ENCODE measurements at places on chromosomes 7 and 10.

- DNase-seq = no peak
These were observed 27.1 kb downstream of the SLF2 start for GRCh38 chr10:100939763-100940344.

- DNase-seq = no peak
These were observed 257.8 kb upstream of the DKK1 start for GRCh38 chr10:52056291-52056690.

DNA sequence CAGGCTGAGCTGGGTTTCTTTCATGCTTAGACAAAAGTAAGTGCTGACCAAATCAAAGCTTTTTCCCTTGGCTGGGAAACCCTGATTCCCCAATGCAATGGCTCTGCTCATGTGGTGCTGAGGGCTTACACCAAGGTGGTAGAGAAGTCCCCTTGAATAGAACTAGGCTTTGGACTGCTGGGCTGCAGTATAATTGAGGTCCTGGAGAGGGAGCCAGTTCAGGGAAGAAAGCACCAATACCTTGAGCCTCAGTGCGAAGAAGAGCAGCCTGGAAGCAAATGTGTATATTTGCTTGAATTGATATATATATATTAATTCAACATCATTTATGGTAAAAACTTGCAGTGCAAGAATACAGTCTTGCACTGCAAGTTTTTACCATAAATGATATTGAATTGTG, 391.1 kb downstream of the RPS24 start:
- DNase-seq = no peak

GRCh38 chr7:48173756-48174382, 2.6 kb downstream of the ABCA13 start:
- DNase-seq = no peak

- DNase-seq = no peak
These were observed 665.4 kb downstream of the AUTS2 start for GRCh38 chr7:70263471-70264255.

- no peak for DNase-seq
These were observed 347.8 kb downstream of the ETV1 start for GRCh38 chr7:13641714-13642113.

DNA sequence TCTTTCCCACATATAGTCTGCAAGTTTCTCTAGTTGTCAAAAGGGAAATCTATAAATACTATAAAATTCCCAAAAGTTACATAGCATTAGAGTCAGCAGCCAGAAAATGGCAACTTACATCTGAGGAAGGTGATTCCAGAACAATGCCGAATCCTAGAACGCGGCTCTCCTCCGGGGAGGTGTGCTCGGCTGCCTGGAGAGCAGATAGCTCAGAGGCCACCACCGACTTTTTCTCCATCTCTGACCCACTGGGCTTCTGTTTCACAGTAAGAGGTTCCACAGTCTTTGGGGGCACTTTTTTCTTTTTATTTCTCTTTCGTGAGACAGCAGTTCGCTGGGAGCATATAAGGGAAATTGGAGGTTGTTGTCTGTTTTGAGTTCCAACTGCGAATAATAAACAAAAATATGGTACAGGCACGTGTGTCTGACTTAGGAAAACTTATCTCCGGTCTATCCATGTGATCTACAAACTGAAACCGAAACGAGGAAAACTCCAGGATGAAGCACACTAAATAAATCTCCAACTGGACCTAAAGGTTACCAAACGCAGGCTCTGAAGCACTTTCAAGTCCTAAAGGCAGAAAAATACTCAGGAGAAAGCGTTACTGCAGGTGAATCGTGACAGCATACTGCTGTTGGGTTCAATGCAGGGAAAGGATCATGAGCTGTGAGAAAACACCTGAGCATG, 36.2 kb downstream of the BEND7 start:
- DNase-seq = no peak

DNA sequence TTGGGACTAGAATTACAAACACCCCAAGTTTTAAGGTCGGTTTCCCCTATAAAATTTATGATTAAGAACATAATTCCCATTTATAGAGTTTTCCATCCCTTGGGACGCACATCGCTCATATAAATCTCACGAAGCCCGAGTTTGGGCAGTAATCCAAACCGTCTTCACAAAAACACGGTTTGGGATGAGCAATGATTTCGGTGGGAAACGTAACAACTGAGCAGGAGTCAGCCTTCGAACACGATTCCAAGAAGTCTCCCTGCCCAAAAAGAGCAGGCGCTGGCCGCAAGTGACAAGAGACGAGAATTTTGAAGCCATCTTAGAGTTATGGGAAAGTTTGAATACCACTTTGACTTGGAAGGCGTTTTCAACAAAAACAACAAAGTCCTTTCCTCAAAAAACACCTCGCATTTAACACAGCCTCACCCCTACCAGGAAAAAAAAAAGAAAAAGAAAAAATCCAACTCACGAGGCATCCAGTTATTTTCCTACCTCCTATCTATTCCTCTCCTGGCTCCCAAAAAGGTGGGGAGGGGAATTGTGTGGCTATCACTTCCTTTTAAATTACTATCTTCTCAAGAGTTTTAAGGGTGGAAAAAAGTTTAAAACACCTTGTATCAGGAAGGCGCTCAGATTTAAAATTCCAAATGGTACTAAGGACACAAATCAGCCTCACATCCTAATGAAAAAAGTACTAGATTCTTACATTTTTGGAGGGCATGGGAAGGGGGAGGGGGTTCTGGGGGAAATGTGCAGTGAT, 1.6 kb downstream of the SEPHS1 start:
- DNase-seq = no peak

DNA sequence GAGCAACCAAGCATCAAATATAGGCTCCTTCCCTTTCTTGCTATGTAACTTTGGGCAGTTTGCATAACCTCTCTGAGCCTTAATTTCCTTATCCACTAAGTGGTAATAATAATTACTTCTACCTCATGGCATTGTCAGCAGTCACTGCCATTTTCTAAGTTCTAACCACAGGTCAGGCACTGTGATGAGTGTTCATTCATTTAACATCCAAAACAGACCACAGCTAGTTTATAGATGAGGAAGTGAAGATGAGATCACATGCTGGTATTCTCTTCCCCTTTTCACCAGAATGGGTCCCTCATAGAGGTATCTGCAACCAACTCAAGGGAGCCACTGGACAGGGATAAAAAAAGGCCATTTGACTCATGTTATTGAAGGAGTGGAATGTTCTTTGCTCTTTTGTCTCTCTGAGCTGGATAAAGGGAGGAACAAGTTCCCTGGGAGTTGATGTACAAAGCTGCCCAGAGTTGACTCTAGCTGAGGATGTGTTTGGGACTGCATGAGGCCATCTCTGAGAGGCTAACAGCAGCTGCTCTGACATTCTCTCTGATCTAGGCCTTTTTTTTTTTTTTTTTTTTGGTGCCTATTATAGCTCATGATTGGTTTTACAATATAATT, 65.0 kb downstream of the DNAJC12 start:
- no peak for DNase-seq

DNA sequence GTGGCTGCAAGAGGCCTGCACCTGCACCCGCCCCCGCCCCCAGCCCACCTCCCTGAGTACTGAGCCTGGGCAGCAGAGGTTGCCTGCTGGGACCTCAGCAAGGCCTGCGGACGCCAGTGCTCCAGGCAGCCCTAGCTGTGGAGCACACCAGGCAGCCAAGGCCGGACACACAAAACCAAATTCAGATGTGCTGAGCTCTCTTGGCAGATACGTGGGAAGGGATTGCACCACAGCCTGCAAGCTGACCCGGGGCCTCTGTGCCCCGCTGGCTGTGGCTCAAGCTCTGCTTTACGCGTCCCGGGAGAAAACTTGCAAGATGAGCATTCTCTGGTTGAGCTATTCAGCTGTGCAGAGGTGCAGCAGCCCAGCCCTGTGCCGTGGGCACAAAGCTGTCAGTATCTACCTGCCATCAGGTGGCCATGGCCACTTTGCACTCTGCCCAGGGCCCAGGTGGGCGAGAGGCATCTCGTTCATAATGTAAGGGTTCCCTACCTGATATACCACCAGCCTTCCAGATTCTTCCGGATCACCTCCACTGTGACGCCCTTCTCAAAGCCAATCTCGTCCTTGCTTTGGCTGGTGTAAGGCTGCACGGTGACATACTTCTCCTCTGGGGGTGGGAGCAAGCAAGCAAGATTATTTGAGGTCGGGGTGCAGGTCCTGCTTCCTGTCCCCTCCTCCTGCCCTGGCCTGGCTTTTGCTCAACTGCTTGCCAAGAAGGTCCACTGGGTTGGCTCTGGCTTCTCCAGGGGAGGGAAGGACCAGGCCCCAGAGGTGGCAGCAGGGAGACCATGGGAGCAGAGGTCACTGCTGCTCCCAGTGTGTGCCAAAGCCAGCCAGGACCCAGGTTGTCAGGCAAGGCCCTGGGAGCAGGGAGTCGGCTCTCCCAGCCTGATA, 123.4 kb downstream of the NEURL1 start:
- no peak for DNase-seq

GRCh38 chr7:5425507-5426225, 2.0 kb upstream of the TNRC18 start:
- no peak for DNase-seq

DNA sequence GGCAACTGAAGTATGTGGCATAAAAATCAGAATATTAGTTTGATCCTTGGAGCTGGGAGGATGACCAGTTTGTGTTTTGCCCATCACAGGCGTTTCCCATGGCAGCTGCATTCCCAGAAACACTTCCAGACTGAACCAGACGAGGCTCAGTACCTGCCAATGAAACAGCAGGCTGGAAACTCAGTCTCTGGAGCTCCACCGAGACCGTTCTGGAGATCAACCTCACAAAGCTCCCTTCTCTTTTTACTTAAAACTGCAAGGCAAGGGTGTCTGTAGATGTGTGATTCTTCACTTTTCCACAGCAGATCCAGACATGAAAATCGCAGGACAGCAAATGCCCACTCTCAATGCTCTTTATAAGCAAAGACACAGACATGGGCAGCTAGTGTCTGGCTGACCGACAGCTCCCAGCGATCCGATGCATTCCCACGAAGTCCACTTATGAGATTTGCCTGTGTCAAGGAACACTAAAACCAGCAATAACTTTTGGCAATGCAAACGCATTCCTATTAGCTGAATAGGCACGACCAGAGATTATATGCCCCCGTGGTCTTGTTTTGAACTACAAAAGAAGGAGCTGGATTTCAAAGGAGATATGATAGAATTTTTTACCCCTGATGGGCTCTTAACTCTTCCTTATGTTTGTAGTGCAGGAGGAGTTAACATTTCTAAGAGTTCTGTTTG, 72.6 kb downstream of the ADAM12 start:
- no peak for DNase-seq

DNA sequence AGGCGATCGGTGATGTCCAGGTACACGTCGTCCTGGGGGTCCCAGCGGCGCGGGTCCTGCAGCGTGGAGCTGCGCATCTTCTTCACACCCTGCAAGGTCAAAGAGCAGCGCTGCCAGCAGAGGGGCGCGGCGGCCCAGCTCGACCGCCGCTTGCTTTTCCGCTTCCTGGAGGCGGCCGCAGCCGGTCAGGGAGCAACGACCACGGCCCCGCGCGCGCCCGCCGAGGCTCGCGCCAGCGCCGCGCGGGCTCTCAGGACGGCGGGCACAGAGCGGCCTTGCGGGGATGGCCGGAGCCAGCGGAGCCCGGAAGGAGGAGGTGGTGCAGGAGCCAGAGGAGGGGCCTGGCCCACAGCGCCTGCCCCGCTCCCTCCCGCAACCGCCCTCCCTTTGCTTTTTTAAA, 76.4 kb upstream of the CDC14C start:
- no peak for DNase-seq

- DNase-seq = no peak
These were observed 12.1 kb upstream of the CSTF2T start for GRCh38 chr10:51711519-51711891.

- no peak for DNase-seq
These were observed 7.4 kb downstream of the CCNY start for GRCh38 chr10:35343739-35344138.

DNA sequence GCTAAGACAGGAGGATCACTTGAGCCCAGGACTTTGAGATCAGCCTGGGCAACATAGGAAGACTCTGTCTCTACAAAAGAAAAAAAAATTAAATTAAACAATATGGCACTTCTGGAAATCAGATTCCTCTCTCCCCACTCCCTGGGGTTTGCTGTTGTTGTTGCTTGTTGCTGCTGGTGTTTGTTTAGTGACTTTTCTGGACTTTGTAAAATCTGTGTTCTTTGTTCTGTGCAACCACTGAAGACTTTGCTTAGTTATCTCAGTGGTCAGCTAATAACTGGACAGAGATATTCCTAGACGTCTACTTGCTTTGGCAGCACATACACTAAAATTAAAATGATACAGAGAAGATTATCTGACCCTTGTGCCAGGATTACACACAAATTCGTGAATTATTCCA, 10.3 kb upstream of the WIPI2 start:
- no peak for DNase-seq
